ENCODE measurements at places on chromosomes 6 and 20.

DNA sequence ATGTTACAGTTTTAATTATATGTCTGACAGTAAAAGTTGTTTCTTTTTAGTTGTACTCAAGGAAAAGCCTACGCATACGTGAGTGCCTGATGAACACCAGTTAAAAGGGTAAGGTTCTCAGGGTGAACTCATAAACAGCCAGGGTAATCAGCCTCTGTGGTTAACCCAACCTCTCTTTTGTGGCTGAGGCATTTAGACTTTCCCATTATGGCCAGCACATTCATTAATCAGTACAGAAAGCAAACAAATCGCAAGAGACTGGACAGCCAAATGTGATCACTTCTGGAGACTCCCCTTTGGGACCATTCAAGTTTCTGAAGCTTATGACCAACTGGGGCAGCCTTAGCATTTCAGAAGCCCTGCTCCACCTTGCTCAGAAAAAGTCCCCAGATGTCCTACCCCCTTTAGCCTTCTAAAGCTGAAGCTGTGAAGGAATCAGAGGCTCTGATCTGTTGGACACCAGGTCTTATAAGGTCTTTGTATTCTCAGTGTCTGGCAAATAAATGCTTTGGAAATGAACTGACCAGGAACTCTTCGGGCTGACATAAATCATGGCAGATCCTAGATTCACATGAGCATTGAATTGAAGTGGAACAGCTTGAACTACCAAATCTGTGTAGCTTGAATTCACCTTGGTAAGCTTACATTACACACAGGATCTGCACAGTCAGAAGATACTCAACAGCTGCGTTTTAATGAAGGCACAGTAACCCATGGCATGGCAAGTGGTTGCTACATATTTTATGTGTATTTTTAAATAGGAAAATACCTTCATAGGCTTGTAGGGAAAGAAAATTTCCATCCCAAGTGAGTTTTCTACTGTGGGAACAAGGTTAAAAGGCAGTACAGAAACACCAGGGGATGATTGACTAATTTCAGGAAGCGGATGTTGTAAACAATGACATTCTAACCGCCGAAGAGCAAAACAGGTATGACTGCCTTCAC lies 18.7 kb downstream of the IL20RA start:
- no peak for DNase-seq

DNA sequence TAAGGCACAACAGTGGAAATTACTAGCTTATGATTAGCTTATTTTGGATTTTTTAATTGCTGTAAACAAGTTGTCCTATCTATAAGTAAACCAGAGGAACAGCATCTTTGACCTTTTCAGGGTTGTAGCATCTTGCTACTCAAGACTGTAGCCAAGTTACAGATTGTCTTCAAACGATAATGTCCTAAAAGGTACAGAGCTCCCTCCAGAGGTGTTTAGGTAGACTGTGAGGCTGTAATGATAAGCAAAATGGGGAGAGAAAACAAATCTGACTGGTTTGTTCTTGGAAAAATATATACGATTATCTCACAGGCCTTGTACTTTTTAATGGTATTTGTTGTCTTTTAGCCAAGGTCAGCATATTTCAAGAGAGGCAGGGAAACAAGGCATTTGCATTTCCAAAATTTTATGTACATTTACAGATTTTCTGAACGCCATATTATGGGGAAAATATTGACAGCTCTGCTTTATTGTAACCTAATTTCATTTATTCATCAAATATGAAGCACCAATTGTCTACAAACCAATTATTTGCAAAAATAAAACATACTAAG lies 273.4 kb downstream of the MEI4 start:
- no peak for DNase-seq

DNA sequence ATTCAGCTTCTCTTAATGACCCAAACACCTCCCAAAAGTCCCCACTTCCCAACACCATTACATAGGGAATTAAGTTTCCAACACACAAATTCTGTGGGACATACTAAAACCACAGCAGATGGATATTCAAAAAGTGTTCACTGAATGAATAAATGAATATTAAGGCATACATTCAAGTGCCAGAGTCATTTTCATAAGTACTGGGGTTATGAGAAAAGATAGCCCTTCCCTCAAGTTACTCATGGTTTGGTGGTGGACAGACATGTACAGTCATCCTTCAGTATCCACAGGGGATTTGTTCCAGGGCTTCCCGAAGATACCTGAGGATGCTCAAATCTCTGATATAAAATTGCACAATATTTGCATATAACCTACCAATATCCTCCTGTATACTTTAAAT lies 50.4 kb downstream of the HS3ST5 start:
- no peak for DNase-seq

GRCh38 chr6:166579237-166579850 lies 7.1 kb downstream of the RAMACL start:
- DNase-seq: no peak

GRCh38 chr6:132730560-132730959 lies 16.7 kb upstream of the VNN1 start:
- no peak for DNase-seq
